Cerebellar nuclear complex (tissue), 1 donor: ENCODE measurements at places on chromosomes 3 and 15.

DNA sequence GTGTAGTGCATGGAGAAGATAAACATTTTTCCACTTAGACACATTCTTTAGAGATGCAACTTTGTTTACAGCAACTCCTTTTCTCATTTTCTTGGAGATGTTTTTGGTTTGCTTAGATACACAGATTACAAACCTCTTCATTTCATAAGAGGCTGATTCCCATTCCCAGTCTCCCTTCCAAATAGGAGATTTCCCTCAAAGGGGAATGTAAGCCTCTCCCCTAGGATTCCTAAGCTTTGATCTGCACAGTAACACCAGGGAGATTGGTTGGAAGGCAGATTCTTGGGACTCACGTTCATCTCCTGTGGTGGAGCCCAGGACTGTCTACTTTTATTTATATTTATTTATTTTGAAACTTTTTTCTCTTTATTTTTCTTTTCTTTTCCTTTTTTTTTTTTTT is 63.2 kb downstream of the MCTP2 start:
- no peak for DNase-seq

- DNase-seq = no peak
Observed at GRCh38 chr3:62051506-62051905, 321.8 kb downstream of the FEZF2 start.

DNA sequence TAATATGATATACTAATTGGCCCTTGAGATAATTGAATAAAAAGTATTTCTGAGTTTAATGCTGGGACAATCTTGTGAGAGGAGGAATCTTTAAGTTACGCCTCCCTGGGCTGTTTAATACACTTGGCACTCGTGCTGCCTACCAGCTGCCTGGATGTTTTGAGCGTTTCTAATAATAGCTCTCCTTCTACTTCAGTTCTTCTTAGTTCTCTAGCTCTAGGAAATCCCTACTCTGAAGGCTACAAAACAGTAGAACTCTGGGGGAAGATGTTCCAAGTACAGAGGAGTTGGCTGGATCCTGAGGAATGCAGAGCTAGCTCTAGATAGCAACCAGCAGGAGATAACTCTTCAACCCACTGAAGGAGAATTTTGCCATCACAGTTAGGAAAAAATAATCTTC is 3.5 kb downstream of the NAALADL2 start:
- DNase-seq = no peak

DNA sequence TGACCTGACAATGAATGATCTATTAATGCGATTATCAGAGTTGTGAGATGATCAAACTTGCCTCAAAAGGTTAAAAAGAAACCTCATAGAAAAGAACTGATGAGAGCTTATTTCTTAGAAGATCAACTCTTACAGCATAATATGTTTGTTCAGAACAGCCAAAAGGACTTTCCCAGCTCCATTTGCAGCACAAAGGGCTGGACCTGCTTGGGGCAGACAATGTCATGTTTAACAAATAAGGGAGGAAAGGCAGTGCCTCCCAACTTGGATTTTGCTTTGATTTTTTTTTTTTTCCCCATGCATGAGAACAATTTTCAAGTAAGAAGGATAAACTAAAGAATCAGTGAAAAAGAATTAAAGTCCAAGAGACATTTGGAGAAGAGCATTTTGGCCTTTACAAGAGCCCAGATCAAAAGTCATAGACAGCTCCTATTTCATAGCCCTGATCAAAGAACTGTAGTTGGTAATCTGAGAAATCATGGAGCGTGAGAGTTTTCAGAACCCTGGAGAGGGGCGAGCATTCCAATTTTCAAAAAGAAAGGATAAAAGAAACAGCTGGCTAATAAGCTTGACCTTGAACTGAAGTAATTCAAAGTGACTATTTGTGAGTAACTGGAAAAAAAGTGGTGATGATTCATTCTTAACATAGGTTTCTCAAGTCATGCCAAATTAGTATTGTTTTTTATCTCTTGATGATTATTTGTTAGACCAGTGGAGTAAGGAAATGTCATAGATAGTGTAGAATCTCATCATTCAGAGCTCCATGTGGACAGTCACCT is 136.0 kb upstream of the CFAP20DC start:
- no peak for DNase-seq

DNA sequence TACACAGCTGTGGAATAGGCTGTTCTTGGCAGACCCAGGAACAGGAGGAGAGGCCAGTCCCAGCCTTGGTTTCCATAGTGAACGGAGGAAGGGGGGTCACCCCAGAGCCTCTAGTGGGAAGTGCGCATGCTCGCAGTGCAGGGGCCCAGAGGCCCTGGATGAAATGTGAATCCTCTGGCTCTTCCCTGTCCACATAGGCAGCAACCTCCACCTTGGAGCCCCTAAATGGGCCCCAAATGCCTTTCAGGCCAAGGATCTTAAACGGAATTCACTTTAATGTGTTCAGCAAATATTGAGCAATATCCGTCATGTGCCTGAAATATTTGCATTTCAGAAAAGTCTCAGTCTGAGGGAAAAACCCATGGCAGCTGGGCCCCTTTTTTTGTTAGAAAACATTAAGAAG is 3.3 kb upstream of the NDN start:
- DNase-seq = no peak

DNA sequence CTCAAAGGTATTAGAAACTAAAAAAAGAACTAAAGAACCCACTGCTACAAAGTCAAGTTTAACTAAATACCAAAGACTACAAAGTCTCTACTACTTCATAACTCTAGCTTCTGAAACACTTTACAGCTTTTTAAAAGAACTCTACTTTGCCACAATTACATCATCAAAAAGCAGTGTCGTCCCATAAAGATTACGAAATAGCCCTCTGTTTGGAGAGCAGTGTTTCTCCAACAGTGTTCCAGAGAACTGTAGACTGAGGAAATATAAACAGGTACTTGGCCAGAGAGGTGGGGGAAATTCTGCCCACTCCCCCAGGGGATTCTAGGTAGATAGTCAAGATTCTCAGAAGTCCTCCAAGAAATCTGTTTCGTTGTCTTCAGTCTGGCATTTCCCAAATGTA is 225.6 kb downstream of the PDZRN3 start:
- DNase-seq = no peak
